ENCODE measurements at places on chromosomes 1 and 21.

DNA sequence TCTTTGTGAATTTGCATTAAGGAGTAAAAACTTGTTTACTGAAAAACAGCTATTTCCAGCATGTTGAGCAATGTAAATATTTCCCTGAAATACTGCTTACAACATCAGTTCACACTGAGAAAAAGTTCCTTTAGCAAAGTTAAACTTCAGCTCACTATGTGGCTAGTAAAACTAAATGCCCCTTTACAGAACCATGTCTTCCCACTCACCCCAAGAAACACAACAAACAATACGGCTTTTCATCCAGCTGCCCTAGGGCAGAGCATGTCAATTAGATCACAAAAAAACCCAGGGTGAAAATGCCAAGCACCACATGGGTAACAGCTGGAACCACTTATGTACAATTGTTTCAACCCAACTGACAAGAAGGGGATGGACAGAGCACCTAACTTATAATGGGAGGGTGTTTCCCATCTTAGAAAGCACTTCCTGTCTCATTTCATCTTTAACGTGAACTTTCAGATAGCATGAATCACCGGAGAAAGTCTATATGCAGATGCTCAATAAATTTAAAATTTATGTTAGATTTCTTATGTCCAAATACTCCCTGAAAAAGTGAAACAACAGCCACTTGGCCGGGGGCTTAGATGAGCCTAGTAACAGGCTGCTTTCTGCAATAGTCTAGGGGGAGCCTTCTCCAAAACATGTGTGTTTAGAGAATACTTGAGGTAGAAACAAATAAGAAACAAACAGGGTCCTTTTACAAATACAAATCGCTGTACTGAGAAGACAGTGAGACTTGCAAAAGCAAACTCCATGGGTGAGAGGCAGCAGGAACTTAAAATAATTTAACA, 6.6 kb downstream of the NID1 start:
- DNase-seq = no peak

- DNase-seq = no peak
These were observed 186.6 kb downstream of the NTNG1 start for GRCh38 chr1:107327446-107327845.

- DNase-seq = no peak
These were observed 4.8 kb downstream of the ENO1 start for GRCh38 chr1:8873506-8874229.

DNA sequence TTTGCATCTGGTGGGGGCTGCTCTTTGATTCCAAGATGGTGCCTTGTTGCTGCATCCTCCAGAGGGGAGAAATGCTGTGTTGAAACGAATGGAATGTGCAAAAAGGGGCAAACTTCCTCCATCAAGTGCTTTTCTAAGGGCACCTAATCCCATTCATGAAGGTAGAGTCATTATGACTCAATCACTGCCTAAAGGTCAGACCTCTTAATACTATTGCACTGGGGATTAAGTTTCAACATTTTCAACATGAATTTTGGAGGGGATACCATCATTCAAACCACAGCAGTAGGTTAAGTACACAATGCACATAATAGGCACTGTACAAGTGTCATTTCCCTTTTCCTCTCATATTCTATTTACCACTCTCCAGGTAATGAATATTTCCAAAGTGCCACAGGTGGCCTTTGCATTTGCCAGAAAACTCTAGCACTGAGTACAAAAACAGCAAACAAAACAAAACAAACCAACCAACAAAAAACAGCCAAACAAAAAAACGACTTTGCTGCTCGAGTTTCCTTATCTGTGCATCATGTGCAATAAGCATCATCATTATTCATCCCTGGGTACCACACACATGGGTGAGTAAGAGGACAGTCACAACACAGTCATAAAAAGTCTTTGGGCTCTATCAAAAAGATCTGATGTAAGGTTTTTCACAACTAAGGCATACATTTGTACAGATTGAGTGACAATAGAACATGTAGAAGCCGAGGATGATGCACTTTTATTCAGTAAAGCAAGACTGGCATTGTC, 42.5 kb downstream of the IFI44 start:
- DNase-seq = no peak

DNA sequence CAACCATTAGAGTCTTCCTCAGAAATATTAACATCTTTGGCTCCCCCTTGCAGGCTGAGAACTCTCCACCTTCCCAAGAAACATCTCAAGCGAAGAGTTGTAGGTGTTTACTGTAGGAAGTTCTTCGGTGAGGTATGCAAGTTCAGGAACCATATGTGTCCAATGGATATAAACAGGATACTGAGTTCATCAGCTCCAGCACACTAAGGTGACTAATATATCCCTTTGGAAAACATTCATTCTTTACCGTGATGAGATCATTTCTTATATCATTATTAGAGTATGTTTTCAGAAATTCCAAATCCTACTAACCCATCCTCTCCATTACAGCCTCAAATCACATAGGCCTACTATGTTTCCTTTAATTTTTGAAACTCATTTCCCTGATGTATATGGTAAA, 37.3 kb upstream of the PRMT6 start:
- no peak for DNase-seq

DNA sequence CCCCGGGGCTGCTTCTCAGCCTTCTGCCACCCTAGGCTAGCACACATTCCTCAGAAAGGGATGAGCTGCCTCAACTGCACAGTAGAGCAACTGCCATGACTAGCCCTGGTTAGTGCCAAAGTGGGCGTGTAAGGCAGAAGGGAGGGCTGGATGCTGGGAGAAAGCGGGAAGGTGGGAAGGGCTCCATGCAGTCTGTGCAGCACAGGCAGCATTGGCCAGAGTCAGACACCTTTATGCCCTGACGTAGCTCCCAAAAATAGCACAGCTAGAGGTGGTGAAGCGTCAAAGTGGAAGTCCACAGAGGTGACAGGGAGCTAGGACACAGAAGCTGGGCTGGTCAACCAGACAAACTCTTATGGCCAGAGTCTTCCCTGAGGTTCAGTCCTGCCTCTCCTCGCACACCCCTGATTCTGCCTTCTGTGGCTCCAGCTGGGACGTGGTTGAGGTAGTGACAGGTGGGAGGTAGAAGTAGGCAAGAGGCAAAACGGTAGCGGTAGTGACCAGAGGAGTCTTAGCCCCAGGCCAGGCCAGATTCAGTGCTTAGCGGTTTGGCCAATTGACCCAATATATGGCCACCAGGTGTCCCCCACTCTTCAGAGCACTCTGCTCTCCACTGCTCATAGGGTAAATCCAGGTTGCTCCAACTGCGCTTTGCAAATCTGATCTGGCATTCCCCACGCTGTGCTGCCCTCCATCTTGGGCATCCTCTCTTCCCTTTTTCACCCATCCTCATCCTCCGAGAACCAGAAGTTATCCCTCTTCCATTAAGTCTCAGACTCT, 45.6 kb downstream of the DDX20 start:
- DNase-seq = no peak

DNA sequence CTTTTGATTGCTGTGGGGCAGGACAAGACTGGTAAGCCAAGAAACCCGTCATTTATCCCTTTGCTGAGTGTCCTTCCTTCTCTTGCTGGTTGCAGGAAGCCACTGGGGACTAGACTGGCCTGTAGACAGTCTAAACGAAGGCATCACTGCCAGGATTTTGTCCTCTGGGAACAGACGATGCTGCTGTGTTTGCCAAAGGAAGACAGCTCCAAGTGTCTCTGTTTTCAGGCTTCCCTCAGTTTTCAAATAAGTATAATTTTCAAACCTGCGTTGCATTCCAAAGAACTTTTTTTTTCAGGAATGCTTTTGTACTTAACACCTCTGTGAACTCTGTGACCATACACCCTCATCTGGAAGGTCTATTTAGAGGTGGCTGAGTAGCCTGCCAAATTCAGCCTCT, 269.4 kb downstream of the HLX start:
- no peak for DNase-seq

- DNase-seq = no peak
These were observed 128.0 kb downstream of the PSMG1 start for GRCh38 chr21:39055167-39055767.

DNA sequence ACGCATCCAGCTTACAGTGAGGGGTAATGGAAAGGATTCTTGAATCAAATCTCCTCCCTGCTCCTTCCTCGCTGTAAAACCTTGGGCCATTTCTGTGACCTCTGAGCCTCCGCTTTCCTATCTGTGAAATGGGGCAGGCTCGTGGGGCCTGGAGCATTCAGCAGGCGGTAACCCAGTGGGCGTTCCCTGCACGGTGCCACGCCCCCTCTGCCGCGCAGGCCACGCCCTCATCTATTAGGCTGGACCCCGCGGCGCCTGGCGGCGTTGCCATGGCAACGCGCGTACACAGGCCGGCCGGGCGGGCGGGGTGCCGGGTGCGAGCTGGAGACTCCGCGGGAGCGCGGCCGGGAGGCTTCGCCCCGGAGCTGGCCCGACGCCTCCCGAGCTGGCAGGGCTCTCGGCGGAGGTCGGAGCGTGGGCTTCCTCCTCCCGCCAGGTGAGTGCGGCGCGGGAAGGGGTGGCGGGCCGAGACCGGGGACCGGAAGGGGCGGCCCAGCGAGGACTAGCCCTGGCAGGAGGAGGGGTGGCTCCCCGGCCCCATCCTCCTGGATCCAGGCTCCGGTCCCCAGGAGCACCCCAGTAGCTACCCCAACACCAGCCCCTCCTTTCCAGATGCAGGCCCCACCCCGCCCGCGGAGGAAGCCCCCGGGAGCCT, at the start of gene FHAD1:
FHAD1 (plus strand) TSS at position 264 of the 655 bp plus-strand sequence. CDS start 4,562 bp downstream, outside the sequence.
- peak; percentile 60 for DNase-seq

DNA sequence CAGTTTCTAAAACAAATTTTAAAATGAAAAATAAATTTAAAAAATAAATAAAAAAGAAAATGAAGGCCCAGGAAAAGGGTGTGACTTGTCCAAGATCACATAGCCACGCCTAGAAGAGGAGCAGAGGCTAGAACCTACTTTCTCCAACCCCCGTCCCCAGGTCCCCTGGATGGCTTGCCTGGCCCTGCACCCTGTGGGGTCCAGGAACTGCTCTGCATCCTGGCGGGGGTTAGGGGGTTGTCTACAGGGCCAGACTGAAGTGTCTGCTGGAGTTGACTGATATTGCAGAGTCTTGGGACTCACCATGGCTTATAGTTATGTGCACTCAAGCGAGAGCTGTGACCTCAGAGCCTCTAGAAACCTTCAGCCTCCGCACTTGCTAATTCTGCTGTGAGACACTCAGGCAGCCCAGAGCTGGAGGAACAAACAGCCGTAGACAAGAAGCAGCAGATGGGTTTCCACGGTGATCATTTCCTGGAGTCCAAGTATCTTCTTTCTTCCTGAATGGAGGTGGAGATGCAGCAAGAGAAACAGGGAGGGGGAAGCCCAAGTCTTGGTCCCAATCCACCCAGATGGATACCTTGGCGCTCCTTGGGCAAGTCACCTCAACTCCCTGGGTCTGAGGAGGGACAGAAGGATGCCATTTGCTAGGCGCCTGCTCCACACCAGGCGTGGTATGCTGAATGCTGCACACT, 5.2 kb upstream of the EXTL1 start:
- no peak for DNase-seq

DNA sequence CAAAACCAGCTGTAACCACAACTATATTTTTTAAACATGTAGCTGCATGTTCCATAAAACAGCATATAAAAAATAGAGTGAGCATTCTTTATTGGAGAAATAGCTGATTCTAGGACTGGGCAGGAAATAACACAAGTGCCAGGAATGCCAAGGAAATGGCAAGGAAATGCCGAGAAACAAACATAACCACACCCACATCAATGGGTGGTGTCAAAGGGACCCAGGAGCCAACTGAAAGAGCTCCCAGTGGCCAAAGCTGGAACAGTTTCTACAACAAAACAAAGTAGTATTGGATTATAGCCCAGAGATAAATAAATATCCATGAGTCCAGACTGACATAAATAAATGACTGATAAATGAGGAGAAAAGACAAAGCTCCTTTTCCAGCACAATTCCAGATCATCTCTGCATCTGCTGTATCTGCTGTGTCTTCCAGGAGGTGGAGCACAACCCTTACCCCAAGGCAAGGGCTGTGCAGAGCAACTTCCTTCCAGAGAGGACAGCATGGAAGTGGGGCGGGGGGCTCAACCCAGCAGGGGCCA, 28.1 kb downstream of the ADARB1 start:
- no peak for DNase-seq

GRCh38 chr1:180920702-180921101, 8.0 kb downstream of the KIAA1614 start:
- DNase-seq = no peak

DNA sequence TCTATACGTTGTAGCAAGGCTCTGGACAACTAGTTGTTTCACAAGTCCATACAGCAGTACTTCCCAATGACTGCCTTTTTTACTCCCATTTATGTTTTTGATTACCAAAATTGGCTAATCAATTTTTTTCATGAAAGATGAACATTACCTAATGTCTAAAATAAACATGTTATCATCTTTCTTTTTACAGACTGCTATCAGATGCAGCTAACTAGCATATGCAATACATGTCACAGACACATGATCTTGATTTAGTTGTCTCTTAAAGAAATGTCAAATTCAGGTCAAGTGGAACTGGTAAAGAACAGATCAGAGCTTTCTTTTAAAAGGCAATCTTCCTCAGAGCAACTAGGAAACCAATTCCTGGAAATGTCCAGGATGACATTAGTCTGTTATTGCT, 630 bp upstream of the DBT start:
- no peak for DNase-seq

- no peak for DNase-seq
These were observed 77.4 kb downstream of the DMRTB1 start for GRCh38 chr1:53536606-53537005.

- no peak for DNase-seq
These were observed 162.7 kb downstream of the PCP4 start for GRCh38 chr21:40029888-40030287.

GRCh38 chr1:74679811-74680210, 6.2 kb upstream of the ERICH3 start:
- no peak for DNase-seq

DNA sequence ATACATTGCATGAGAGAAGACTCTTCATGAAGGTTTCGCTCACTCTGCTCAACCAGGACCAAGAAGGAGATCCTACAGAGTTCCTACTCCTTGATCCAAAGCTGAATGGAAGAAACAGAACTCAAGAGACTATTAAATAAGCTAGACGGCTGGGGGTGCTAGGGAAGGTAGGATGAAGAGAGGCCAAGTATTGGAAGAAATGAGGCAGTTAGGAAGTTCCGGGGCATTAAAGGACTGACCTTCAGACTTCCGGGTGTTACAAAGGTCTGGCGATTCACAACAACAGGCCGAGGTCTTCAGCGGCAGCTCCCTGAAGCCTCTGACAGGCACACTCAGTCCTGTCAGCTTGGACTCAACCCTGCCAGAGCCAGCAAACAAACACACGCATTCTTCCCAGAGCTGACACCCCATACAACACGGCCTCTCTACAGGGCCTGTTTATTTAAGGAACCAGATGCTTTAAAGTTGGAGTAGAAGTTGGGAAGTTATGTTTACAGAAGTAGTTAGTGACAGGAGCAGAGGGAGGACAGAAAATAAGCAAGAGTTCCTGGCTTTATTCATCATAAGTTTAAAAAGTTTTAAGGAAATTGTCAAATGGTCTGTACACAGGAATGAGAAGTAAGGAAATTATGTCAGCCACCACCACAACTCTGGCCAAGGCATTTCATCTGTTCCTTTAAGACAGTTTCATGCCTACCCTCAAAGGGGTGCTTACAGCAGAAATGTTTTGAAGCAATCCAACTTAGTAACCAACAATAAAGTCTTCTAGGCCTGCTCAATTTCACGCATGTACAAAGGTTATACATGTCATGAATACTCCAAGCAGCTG, 4.7 kb downstream of the SORT1 start:
- no peak for DNase-seq

All from left renal pelvis (tissue), 4 donors.